ENCODE measurements at places on chromosomes 16 and 17.

- DNase-seq: no peak
These were observed 16.7 kb downstream of the PGS1 start for GRCh38 chr17:78395155-78395554.

DNA sequence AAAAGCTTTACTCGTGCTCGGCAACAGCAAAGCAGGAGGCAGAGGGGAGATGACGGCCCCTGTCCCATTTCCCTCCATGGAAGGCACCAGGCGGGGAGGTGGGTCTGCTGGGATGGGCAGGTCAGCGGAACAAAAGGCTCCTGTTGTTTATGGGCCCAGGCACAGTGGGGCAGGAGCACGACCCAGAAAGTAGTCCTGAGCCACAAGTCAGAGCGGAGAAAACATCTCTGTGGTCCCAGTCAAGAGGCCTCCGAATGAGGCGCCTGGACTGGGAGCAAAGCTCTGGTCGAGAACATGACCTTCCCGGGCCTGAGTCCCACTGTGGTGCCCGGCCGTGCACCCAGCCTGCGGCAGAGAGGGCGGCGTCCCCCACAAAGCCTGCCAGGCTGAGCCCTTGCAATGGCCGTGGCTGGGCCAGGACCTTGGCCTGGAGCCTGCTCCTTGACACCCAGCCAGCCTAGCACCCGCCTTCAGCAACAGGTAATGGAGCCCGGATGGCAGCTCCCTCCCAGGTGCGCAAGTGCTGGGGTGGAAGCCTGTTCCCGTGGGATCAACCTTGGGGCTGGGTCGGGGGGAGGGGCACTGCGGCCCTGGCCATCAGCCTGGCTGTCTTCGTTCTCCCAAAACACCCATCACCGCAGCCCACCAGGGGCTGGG is 3.6 kb downstream of the RFNG start:
- no peak for DNase-seq

- DNase-seq: no peak
These were observed 414.0 kb upstream of the PSMD7 start for GRCh38 chr16:73882651-73883050.

DNA sequence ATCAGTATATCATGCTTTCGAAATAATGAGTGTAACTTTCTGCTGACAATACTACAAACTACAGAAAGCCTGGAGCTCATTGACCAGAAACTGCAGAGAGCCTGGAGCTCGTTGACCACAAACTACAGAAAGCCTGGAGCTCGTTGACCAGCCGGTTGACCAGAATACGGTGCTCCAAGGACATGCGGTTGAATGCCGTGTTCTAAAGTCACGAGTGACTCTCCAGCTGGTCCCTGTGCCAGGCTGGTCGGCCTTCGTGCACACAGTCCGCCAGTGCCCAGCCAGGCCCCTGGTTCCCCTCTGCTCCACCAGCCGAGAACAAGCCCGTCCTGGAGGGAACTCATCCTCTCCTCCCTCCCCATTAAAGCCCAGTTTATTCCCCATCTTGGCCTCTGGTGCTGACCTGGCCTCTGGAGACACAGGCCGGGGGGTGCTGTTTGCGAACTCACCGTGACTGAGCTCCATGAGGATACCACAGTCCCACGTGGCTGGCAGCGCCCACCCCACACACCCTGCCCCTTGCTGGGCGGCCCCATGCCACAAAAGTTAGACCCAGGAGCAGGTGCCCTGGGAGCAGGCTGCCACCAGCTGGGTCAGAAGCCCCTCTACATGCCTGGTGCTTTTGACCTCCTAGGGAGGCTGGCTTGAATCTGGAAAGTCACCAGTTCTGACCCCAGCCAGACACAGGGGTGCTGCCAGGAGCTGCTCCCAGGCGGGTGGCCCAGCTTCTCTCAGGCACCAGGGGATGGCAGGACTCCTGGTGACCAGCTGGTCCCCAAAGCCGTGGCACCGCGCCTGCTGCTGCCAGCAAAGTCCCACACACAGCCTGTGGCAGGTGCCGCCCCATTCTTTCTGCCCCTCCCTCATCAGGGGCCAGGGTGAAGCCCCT is 15.5 kb upstream of the CDH15 start:
- DNase-seq: no peak

DNA sequence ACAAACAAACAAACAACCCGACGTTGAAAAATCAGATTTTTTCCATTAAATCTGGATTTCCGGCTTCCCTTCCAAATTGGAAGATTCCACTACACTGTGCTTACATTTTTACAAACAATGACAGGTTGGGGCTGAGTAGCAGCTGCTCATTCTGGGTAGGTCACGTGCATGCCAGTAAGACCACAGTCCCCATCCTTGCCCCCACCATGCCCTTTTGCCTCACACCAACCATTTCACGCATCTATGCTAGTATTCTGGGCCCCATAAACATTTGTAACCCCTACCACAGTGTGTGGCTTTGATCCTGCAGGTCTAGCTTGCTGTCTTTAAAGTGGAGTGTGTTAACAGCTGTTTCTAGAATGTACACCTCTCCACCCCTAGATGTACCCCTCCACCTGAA is 366.1 kb downstream of the XYLT1 start:
- no peak for DNase-seq

DNA sequence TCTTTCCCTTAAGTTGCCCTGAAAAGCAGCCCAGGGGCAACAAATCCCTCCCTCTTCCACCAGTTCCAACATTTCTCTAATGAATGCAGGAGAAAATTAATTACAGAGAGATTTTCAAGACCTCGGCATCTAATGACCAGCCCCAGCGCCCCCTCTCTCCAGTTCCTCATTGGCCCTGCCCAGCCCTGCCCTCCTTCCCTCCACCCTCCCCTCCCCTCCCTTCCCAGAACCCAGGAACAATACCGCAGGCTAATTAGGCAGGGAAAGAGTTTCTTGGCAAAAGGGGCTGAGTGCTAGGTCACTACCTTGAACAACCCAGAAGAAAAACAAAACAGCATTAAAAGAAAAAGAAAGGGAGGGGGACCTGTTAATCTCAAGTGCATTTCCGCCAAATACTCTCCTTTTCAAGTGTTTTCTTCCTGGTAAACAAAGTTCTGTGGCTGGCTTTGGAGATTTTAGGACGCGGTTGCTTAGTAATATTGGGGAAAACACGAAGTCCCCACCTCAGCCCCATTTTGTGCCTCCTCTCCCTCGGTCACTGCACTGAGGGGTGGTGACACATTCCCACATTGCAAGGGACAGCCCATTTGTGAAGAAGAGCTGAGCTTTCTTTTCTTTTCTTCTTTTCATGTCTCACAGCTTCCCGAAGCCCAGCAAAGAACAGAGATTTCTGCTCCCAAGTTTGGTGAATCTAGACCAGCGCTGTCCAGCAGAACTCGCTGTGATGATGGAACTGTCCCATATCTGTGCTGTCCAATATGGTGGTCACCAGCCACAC is 215.4 kb downstream of the SOX9 start:
- DNase-seq: no peak

- no peak for DNase-seq
These were observed 1.6 kb upstream of the TLCD2 start for GRCh38 chr17:1711804-1712203.

DNA sequence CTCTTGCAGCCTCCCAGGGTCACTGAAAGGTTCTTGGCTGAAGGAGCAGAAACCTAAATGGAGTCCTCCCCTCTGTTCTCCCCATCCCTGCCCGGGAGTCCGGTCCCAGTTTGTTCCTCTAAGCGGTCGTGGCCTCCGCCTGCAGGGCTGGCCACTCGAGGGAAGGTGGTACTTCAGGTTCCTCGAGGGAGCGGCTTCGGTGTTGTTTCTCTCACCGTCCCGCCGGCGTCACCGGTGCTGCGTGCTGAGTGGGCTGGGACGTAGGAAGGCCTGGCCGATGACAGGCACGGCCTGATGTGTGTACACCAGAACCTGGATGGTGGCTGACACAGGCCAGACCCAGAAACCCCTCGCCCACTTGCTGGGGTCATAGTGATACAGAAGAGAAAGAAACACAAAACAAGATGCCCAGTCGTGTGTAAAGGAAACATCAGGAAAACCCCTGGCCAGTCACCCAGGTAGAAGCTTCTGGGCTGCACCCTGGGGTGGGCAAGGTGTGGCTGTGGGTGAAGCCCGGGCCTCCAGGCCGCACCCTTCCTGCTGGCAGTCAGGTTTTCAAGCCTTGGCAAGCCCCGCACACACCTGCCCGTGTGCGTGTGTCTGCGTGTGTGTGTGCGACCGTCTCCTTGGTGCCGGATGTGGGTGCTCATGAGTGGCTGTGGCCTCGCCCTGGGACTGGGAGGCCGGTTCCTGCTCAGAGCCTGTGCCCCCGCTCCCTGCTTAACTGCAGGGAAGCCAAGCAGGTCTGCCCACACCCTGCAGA is 52.0 kb downstream of the BAIAP2 start:
- DNase-seq: no peak

All from stimulated activated CD4-positive, alpha-beta T cell treated with anti-CD3 and anti-CD28 coated beads, Interleukin-2, amount 100 ng/mL, for 48 hours (primary cell).